ENCODE measurements at places on chromosomes 2 and 18.
A peak's percentile ranks its signal among the peaks of the same experiment; 100 is the strongest.

- no peak for DNase-seq
Observed at GRCh38 chr2:20666005-20666303, 990 bp upstream of the GDF7 start.

GRCh38 chr2:111226876-111227700, 106.4 kb downstream of the BCL2L11 start:
- peak; percentile 18 for DNase-seq

- DNase-seq = no peak
Observed at GRCh38 chr2:240466579-240467148, 31.2 kb downstream of the GPC1 start.

- DNase-seq = no peak
Observed at GRCh38 chr2:113234721-113235346, 43.9 kb downstream of the PAX8 start.

DNA sequence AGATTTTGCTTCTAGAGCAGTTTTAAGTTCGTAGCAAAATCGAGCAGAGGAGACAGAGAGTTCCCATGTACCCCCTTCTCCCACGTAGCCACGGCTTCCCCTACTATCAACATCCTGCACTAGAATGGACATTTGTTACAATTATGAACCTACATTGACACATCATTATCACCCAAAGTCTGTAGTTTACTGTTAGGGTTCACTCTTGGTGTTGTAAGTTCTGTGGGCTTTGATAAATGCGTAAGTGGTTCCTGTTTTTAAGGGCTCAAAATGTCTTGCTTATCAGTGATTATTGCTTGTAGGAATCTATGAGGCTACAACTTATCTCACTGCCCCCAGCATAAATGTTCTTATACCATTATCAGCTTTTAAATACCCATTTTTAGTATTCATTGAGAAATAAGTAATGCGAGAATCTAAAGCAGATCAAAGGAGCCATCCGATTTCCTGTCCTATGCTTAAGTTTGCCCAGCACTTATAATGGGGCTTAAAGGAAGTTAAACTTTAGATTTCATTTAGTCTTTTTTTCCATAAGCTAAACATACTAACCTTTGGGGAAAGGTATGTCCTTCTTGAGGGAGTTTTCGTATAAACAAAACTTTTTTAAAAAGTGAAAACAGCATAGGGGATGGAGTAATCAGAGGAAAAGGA, 118.7 kb downstream of the HAUS1 start:
- DNase-seq = no peak

GRCh38 chr18:40907842-40908241, 1047.2 kb upstream of the PIK3C3 start:
- no peak for DNase-seq

GRCh38 chr2:12057436-12058166, 311.2 kb downstream of the LPIN1 start:
- DNase-seq = peak; percentile 90

DNA sequence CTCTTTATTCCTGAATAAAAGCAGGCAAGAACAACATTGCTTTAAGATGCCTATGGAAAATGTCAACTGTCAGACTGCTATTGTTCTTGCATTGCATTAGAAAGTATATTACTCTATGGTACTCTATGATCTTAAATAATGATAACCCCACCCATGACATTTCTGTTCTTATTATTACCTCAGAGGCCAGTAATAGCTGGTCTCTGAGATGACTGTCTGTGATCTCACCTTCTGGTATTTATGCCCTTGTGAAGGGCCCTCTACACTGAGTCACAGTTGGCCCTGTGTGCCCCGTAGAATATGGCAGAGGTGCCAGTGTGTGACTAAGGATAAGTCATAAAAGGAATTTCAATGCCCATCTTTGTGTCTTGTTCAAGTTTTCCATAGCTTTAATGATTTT, 61.0 kb downstream of the SPP2 start:
- no peak for DNase-seq

- DNase-seq = peak; percentile 10
Observed at GRCh38 chr2:234098681-234099080, 48.2 kb downstream of the SPP2 start.

DNA sequence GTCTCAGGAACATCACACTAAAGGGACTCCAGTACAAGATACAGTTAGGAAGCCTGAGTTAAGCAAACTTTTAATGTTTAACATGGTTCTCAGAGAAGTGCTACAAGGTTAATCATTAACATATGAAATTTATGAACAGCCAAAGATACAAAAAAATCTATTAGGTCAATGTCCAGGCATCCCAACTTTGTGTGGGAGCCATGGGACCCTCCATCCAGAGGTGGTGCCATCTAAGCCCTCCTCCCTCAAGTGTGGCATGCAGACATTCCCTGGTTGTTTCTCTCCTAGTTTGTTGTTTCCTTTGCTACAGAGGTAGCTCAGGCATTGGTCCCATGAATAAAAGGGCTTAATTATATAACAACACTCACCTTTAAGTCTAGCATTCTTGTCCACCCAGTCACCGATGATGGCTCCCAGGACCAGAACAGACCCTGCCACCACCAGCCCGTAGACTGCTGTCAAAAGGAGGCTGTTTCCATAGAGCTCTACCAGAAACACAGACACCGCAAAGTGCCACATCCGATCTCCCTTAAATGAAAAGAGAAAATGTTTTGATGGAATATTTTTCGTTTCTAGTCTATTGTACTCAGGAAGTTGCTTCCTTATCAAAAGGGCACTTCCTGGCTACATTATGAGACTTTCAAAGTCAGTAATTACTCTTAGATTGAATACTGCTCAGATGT, 5.7 kb downstream of the SLC40A1 start:
- no peak for DNase-seq

GRCh38 chr2:185919155-185919554, 180.6 kb downstream of the FSIP2 start:
- no peak for DNase-seq

DNA sequence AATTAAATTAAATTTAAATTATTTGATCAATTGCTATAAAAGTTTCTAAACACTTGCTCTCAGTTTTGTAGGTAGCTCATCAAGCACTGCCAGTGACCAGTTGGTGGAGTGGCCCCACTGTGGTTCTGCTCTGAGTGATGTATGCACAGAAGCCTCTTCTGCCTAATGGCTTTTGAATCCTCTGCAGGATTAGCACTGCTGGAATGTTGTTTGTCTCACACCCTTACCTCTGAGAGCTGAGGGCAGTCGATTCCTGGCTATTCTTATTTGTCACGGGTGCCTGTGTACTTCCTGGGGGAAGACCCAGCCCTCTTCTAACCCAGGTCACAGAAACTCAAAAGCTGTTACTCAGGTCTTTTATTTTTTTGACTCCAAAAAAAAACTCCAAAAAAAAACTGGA, 9.5 kb downstream of the CAPN14 start:
- DNase-seq = peak; percentile 15

DNA sequence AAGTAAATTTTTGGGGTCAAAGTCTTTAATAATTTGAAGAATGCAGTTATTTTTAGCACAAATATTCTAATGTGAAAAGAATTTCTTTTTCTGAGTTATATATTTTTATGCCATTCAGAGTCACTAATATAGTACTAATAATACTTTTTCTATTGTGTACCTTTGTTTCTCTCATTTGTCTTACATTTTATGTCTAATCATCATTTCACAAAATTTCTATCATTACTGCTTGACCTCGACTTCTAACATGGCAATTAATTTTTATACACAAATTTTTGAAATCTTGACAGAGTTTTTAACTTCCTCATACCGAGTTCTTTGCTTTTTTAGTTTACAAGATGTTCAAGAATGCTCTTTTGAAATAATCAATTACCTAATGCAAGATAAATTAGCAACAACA, 8.4 kb upstream of the CPS1 start:
- no peak for DNase-seq

DNA sequence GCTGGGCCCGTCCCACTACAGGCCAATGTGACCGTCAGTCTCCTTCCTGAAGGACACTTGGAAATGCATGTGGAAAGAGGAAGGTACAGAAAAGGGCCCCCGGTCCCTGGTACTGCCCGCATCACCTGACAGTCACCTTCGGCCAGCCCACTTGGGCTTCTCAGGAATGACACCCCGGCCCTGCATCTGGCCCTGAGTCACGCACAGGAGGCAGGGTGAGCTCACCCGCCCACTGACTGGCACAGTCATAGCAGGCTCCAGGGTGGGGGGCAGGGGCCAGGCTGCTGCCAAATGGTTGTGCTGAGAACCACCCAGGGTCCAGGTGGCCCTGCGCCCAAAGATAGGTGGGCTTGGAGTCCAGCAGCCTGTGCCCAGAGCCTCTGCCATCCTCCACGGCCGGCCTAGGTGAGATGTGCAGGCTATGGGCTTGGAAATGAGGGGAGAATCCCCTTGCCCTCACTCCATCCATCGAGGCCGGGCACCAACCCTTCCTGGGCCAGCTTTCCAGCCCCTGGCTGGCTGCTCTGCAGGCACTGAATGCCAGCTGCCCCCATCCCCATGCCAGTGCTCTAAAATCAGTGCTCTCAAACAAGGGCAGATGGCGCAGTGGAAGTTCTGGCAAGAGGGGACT, 14.1 kb downstream of the EMX1 start:
- no peak for DNase-seq

GRCh38 chr18:64851726-64852125, 702.8 kb upstream of the LINC00305 start:
- no peak for DNase-seq

DNA sequence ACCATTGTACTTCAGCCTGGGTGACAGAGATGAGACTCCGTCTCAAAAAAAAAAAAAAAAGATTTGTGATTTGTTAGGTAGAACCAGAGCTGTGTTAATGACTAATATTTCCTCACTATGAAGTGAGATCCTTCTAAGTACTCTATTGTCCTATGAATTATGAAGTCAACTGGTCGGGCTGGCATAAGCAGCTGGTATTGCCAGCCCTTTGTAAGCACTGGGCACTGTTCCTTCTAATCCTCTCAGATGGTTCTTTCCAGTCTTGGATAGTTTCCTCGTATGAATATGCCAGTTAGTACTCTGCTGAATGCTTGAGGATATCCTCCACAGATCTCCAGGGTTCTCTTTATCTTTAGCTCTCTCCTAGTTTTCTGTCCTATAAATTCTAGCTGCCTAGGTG, 223.1 kb upstream of the SP5 start:
- no peak for DNase-seq

- DNase-seq = no peak
Observed at GRCh38 chr2:200193331-200193730, 113.2 kb upstream of the SPATS2L start.

DNA sequence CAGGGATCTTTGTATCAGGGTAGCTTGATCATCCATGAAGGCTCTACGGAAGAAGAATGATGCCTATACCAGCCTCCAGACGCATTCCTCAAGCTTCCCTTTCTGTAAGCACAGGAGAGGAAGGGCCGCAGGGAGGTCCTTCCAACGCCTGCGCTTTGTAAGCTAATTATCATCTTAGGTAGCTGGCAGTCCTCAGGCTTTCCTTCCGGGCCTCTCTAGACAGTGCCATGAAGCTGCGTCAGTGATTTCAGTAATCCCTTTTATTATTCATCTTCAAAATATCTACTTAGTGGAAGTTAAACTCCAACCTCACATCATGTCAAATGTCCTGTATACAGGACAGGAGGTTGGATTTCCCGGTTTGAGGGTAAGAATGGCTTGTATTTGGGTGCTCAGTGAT, 92.3 kb downstream of the ETAA1 start:
- no peak for DNase-seq

DNA sequence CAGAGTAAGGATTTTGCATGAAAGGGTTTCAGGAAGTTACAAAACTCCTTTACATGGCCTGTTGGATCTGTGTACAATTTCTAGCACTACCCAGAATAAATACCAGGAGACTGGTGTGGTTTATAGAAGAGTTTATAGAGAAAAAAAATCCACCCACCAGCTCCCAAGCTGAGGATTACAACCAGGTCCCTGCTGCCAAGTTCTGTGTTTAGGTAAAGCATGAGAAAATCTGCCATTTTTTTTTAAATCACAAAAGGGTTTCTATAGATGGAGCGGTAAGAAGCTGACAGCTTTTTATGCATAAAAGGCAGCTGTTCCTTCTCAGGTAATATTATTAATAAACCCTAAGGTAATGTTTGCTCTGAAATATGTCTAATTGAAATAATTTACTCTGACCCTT, 545.4 kb upstream of the ZEB2 start:
- DNase-seq = no peak

DNA sequence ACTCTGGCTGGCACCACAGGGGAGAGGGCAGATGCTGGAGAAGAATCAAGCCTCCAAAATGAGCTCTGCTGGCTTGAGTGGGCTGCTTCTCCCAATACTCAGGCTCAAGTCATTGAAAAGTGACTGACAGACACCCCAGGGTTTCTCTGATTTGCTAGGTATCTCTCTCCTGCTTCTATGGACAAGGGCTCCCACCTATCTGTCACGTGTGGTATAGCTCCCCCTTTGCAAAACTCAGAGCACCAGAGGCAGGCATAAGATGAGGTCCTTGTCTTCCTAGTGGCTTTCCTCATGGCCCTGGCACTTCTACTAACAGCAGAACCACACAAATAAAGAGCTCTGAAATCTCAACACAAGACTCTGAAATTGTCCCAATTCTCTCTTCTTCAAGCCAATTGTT, 105.2 kb downstream of the GALNT14 start:
- DNase-seq = no peak
